ENCODE measurements at places on chromosomes 1 and 21. TPM values are rescaled to one million over a fixed set of nuclear protein-coding genes. Genes with fewer than 3 reads are reported as not detected.

FCGR3B gene
- total RNA-seq: not detected

ZFP69B gene
- 10.7 TPM for total RNA-seq

FHAD1 gene
- total RNA-seq: not detected

DNA sequence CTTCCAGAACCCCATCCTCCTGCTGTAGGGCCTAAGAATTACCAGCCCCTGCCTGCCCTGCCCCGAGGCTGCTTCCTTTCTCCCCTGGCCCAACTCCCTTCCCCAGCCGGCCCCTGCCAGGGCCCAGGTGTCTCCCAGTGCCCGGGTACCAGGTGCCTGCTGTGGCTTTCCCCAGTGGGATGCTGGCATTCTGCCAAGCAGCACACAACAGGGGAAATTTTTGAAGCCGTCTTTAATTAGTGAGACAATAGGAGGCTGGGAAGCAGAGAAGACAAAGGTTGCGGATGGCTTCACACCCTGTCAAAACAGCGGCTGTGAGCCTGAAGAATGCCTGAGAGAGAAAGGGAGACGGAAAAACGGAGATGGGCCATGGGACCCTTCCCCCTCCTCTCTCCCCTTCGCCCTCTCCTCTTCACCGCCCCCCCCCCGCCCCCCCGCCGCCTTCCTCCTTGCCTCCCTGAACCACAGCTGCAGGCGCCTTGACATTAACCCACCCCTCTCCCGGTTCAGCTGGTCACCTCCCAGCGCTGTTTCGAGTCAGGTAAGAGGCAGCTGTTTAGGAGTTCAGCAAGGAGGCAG lies 33.6 kb downstream of the LRRN2 start:
- H3K27ac ChIP-seq: no peak overlapping the region
- no peak overlapping the region for H3K4me3 ChIP-seq
- DNase-seq: no peak
- H3K4me1 ChIP-seq: peaks cover 15% of the 10 kb centered on the region

DNA sequence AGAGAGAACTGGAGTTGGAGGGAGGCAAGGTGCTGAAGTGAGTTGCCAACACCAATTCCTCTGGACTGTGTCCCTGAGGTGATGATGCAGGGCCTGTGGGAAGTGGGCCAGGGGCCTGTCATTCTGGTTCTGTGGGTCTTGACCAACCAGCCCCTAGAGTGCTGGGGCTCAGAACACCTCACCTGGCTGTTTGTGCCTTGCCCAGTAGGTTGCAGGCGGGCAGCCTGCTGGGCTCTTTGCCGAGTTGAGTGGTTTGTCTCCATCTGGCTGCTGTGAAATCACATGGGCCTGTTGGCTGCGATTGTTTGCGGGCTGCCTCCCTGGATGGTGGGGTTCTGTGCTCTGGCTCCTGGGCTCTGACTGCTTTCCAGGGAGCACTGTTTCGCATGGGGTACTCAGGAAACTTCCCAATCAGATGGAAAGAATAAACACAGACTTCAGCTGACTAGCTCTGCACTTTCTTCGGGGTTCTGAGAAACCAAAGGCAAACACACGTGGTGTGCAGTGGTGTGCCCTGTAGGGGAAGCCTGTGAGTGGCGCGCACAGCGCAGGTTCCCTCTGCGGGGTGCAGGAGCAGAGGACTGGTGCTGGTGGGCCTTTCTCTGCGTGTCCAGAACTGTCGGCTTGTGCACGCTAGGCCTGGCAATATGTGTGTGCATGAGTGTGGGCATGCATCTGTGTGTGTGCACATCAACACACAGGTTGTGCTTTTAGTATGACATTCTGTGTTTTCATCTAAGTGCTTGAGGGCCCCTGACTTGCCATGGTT lies 95.1 kb downstream of the RHOU start:
- no peak overlapping the region for H3K27ac ChIP-seq
- no peak for DNase-seq
- H3K4me3 ChIP-seq: no peak overlapping the region
- peaks cover 6% of the 10 kb centered on the region for H3K36me3 ChIP-seq
- peaks cover 9% of the 10 kb centered on the region for H3K4me1 ChIP-seq

CLCA4 gene
- total RNA-seq: not detected

GRCh38 chr1:53851571-53852285 lies 13.6 kb upstream of the NDC1 start:
- H3K4me1 ChIP-seq: no peaks in the 10 kb centered on the region
- peaks cover 18% of the 10 kb centered on the region for H3K36me3 ChIP-seq
- H3K27me3 ChIP-seq: no peaks in the 10 kb centered on the region
- no peak for DNase-seq

LRRC71 gene
- not detected for total RNA-seq

GRCh38 chr1:71745326-71745725 lies 537.0 kb downstream of the NEGR1 start:
- no peaks in the 10 kb centered on the region for H3K4me1 ChIP-seq
- no peaks in the 10 kb centered on the region for H3K27me3 ChIP-seq
- DNase-seq: no peak
- no peaks in the 10 kb centered on the region for H3K36me3 ChIP-seq

FAM78B gene
- 66.0 TPM for total RNA-seq

DNA sequence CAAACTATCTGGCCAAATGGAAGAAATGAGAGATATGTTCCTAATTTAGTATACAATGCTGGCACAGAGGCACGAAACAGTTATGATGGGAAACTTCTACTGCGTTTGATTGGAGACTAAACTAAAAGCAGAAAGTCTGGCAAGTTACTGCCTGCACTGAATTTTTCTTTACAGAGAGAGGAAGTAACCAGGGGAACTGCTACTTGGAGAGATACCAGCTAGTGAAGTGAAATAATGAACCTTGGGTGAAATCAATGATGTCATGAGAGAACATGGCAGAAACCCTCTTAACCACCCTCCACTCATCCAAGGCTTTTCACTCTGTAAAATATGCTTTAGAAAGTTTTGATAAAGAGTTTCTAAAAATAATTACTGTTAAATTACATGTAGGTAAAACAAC lies 29.3 kb downstream of the NIBAN1 start:
- H3K27ac ChIP-seq: no peak overlapping the region
- no peaks in the 10 kb centered on the region for H3K36me3 ChIP-seq

GRCh38 chr1:241470908-241471590 lies 48.5 kb downstream of the FH start:
- H3K4me3 ChIP-seq: peak overlapping the region; percentile 5
- H3K4me1 ChIP-seq: peaks cover 16% of the 10 kb centered on the region
- peaks cover 10% of the 10 kb centered on the region for H3K36me3 ChIP-seq
- no peak for DNase-seq
- H3K27me3 ChIP-seq: no peaks in the 10 kb centered on the region

ADAR gene
- 166 TPM for total RNA-seq

- H3K27me3 ChIP-seq: peaks cover 4% of the 10 kb centered on the region
- peaks cover 11% of the 10 kb centered on the region for H3K36me3 ChIP-seq
- no peak overlapping the region for H3K4me3 ChIP-seq
- DNase-seq: no peak
- no peak overlapping the region for H3K27ac ChIP-seq
- no peaks in the 10 kb centered on the region for H3K4me1 ChIP-seq
Observed at GRCh38 chr21:38766987-38767722, 38.6 kb upstream of the ETS2 start.

DNA sequence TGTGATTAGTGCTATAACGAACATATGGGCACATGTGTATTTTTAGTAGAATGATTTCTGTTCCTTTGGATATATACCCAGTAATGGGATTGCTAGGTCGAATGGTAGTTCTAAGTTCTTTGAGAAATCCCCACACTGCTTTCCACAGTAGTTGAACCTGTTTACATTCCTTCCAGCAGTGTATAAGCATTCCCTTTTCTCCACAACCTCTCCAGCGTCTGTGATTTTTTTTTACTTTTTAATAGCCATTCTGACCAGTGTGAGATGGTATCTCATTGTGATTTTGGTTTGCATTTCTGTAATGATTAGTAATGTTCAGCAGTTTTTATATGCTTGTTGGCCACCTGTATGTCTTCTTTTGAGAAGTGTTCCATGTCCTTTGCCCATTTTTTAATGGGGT lies 81.8 kb upstream of the SLC44A3 start:
- peaks cover 11% of the 10 kb centered on the region for H3K4me1 ChIP-seq
- H3K36me3 ChIP-seq: peaks cover 7% of the 10 kb centered on the region
- no peak overlapping the region for H3K4me3 ChIP-seq
- peaks cover 8% of the 10 kb centered on the region for H3K27me3 ChIP-seq

GRCh38 chr1:11792106-11792505 lies 13.7 kb downstream of the MTHFR start:
- DNase-seq: no peak
- H3K27ac ChIP-seq: no peak overlapping the region
- H3K27me3 ChIP-seq: peaks cover 13% of the 10 kb centered on the region
- peak overlapping the region; percentile 28 for H3K4me3 ChIP-seq
- peaks cover 2% of the 10 kb centered on the region for H3K4me1 ChIP-seq

GRCh38 chr1:157641177-157641576 lies 43.3 kb upstream of the FCRL4 start:
- H3K4me1 ChIP-seq: no peaks in the 10 kb centered on the region
- H3K27me3 ChIP-seq: no peaks in the 10 kb centered on the region
- H3K4me3 ChIP-seq: no peak overlapping the region
- DNase-seq: no peak

FCMR gene
- not detected for total RNA-seq

EPHB2 gene
- total RNA-seq: 93.0 TPM
